ENCODE measurements at places on chromosomes 6 and 20.

DNA sequence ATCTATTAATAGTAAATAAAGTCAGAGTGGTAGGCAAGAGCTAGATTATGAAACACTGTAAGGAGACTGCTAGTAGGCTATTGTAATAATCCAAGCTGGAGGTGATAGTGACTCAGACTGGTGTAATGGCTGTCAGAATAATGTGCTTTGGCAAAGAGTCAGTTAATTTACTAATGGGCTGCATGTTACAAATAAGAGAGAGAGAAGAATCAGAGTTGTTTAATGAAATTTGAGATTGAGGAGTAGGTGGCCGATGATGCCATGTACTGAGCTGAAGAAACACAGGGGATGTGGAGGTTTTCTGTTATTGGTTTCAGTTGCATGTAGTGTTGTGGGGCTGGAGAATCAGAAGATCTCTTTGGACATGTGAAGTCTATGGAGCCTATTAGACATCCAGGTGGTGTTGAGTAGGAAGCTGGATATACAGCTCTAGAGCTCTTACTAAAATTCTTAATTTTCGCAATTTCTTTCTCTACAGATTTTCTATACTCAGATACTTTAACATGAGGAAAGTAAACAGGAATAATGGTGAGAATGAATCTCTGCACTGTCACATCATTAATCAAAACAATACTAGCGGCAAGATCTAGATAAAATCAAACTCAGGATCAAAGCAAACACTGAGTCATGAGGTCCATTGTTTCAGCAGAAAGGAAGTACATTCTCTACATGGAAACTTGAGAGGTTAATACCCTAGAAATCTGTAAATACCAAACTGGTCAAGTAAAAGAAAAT is 167.7 kb downstream of the SIM1 start:
- DNase-seq: no peak

DNA sequence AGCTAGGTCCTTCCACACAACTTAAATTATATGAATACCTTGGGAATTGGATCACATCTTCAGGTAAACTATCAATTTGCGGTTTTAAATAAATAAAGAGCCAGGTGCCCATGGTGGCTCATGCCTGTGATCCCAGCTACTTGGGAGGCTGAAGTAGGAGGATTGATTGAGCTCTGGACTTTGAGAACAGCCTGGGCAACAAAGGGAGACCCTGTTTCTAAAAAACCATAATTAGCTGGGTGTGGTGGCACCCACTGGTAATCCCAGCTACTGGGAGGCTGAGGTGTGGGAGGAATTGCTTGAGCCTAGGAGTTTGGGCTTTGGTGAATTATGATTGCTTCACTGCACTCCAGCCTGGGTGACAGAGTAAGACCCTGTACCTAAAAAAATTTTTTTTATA is 3.4 kb downstream of the GMNN start:
- no peak for DNase-seq

- DNase-seq: no peak
Observed at GRCh38 chr6:45704056-45704800, 311.4 kb downstream of the CLIC5 start.

- no peak for DNase-seq
Observed at GRCh38 chr20:4283016-4283415, 267.7 kb upstream of the RNF24 start.

- no peak for DNase-seq
Observed at GRCh38 chr6:45692021-45692420, 314.3 kb upstream of the SUPT3H start.

GRCh38 chr6:155155787-155156447 is 107.9 kb upstream of the CLDN20 start:
- DNase-seq: no peak

GRCh38 chr20:14488212-14488611 is 150.8 kb upstream of the FLRT3 start:
- no peak for DNase-seq

DNA sequence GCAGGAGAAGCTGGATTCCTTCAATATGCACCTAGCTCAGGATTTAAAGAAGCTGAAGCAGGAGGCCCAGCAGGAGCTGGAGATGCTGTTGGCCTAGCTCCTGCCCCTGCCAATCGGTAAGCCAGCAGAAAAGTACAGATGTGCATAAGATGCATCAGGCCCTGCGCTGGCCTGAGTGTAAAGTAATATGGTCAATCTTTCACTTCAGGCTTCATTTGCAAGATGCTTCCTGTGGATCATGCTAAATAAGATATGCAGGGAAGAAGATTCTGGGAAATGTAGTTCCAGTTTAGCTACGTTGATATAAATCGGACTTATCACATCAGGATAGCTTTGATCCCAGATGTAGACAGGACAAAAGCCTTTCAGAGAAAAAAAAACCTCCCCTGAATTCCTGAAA is 100.3 kb downstream of the GJA1 start:
- DNase-seq: no peak

GRCh38 chr20:52191132-52191915 is at the start of gene ZFP64:
Gene ZFP64 (minus strand): TSS chr20:52191779. CDS start chr20:52191636, 143 bp downstream.
- no peak for DNase-seq

DNA sequence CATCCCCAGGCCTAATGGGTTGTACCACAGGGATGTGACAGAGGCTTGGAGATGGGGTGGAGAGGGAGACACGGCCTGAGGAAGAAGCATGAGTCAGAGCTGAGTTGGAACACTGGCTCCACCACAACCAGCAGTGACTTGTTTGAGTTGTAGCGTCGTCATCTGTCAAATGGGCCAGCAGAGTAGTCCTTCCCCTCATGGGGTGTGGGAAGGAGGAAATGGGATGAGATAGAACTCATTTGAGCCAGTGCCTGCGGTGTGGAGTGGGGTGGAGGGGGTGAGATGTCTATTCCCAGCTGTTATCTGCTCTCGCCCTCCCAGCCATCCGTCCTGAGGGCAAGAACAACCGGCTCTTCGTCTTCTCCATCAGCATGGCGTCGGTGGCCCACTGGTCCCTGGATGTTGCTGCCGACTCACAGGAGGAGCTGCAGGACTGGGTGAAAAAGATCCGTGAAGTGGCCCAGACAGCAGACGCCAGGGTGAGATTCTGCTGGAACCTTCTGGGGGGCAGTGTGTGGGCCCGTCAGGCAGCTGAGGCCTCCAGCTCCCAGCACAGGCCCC is 32.5 kb downstream of the PLCG1 start:
- no peak for DNase-seq

DNA sequence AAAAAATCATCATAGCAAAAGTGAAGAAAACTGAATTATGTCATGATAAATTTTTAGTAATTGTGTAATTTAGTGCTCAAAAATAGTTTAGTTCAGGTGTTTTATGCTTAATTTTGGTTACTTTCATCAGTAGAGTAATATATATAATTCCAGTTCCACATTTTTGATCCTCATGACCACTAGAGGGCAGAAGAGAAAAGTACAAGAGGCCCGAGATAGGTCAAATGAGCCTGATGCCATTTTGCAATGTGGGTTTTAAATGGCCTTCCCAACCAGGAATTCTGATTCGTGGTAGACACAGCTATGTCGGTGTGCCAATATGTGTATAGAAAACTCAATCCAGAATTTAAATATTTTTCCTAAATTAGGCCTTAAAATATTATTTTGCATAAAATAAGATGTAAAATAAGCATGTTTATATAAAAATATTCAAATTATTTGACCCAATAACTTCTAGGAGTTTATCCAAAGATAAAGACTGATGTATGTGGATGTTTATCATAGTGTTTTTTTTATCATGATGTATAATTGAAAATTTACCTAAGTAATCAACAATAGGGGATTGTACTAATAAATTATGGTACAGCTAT is 159.7 kb upstream of the RPS6KA2 start:
- no peak for DNase-seq

- DNase-seq: no peak
Observed at GRCh38 chr20:63457737-63458136, 14.7 kb downstream of the KCNQ2 start.

GRCh38 chr6:19394687-19395086 is 442.5 kb upstream of the ID4 start:
- no peak for DNase-seq

Data from D721Med (cell line).